ENCODE measurements at places on chromosomes 5 and 9. TPM values are rescaled to one million over a fixed set of nuclear protein-coding genes. Genes with fewer than 3 reads are reported as not detected.

The ACTBL2 gene
- 0.30 TPM for total RNA-seq

The KLF4 gene
- 1.9 TPM for total RNA-seq

The PCA3 gene
- total RNA-seq = not detected

The OMD gene
- total RNA-seq = not detected

The PPIC gene
- 38.7 TPM for total RNA-seq

The CXXC5 gene
- total RNA-seq = 133 TPM

The ZNF462 gene
- 6.8 TPM for total RNA-seq

The SOX30 gene
- not detected for total RNA-seq

The SLCO4C1 gene
- not detected for total RNA-seq

The OR1Q1 gene
- total RNA-seq = not detected

The F2RL2 gene
- total RNA-seq = 9.5 TPM

The TTC1 gene
- 59.6 TPM for total RNA-seq

The CFAP90 gene
- not detected for total RNA-seq

The CEL gene
- not detected for total RNA-seq

The OR2Y1 gene
- total RNA-seq = not detected

The PCDHB10 gene
- 0.10 TPM for total RNA-seq

The LHX3 gene
- not detected for total RNA-seq

The GDNF gene
- total RNA-seq = not detected

The FGFR4 gene
- 51.3 TPM for total RNA-seq

The SMIM33 gene
- total RNA-seq = not detected

The DPM2 gene
- total RNA-seq = 38.9 TPM

All from MG63 (cell line).